ENCODE measurements at places on chromosomes 3 and 15. TPM values are rescaled to one million over a fixed set of nuclear protein-coding genes. Genes with fewer than 3 reads are reported as not detected.

- H3K36me3 ChIP-seq: no peaks in the 10 kb centered on the region
- no peak overlapping the region for H3K4me3 ChIP-seq
- no peaks in the 10 kb centered on the region for H3K27me3 ChIP-seq
- DNase-seq: no peak
- no peaks in the 10 kb centered on the region for H3K4me1 ChIP-seq
- H3K27ac ChIP-seq: no peak overlapping the region
These were observed 86.2 kb downstream of the NBEAL2 start for GRCh38 chr3:47065681-47066080.

- no peaks in the 10 kb centered on the region for H3K4me1 ChIP-seq
- H3K27ac ChIP-seq: no peak overlapping the region
- H3K27me3 ChIP-seq: no peaks in the 10 kb centered on the region
- no peak for DNase-seq
- no peaks in the 10 kb centered on the region for H3K36me3 ChIP-seq
These were observed 22.8 kb downstream of the PLS1 start for GRCh38 chr3:142618917-142619461.

GRCh38 chr3:177481329-177481728, 284.0 kb upstream of the TBL1XR1 start:
- no peak for DNase-seq
- H3K27me3 ChIP-seq: no peaks in the 10 kb centered on the region
- H3K4me3 ChIP-seq: no peak overlapping the region
- H3K27ac ChIP-seq: no peak overlapping the region
- H3K4me1 ChIP-seq: peaks cover 19% of the 10 kb centered on the region
- no peaks in the 10 kb centered on the region for H3K36me3 ChIP-seq

UCN2 gene
- 0.37 TPM for total RNA-seq
